ENCODE measurements at places on chromosomes 6 and 20. TPM values are rescaled to one million over a fixed set of nuclear protein-coding genes. Genes with fewer than 3 reads are reported as not detected.
A peak's percentile ranks its signal among the peaks of the same experiment; 100 is the strongest.

Gene MMUT
- total RNA-seq: 23.2 TPM

Gene HDDC2
- total RNA-seq: 39.4 TPM

GRCh38 chr6:31687321-31687720, 6.5 kb upstream of the LY6G5C start:
- H3K27ac ChIP-seq: no peak overlapping the region
- H3K27me3 ChIP-seq: no peaks in the 10 kb centered on the region
- H3K4me3 ChIP-seq: no peak overlapping the region
- H3K4me1 ChIP-seq: no peaks in the 10 kb centered on the region
- no peak for DNase-seq

DNA sequence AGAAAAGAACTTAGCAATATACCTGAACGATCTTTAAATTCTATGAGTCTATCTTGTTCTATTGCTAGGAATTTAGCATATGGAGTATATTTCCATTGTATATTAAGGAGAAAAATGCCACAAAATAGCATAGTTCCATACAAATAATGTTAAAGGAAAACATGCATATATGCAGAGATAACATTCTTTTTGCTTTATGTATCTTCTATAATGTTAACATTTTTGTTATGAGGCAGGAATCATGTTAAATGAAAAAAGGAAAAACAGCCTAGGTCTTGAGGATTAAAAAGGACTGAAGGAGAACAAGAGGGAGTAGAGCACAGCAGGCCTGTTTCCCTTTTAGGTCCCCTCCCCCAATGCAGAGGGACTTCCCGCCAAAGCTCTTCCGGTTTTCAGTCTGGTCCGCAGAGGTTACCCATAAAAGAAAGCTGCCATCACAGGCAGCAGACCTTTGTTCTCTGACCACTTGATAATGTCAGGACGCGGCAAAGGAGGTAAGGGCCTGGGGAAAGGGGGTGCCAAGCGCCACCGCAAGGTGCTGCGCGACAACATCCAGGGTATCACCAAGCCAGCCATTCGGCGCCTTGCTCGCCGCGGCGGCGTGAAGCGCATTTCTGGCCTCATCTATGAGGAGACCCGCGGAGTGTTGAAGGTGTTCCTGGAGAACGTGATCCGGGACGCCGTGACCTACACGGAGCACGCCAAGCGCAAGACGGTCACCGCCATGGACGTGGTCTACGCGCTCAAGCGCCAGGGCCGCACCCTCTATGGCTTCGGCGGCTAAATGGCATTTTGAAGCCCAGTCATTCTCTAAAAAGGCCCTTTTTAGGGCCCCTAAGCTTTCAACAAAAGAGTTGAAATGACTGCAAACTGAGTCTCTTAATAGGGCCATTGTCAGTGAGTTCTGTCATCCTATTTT, 108.4 kb upstream of the PRSS16 start:
- H3K4me1 ChIP-seq: no peaks in the 10 kb centered on the region
- DNase-seq: peak; percentile 86
- no peaks in the 10 kb centered on the region for H3K36me3 ChIP-seq
- no peaks in the 10 kb centered on the region for H3K27me3 ChIP-seq

DNA sequence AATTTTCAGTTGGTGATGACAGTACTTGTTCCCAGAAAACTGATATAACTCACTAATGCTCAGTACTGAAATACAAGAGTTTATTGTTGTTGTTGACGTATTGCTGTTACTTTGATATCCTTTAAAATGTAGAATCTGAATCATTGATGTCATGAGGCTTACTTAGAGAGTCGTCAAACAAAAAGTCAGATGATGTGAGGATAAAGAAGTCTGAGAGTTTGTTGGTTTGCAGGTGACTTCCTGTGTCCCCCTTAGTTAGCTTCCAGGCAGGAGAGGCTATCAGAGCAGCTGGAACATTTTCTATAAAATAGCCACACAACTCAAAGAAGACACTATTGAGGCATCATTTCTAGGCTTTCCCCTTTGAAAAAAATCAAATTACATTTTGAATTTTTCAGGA, 97.9 kb downstream of the ADGRG6 start:
- no peak overlapping the region for H3K4me3 ChIP-seq
- no peaks in the 10 kb centered on the region for H3K27me3 ChIP-seq
- no peak for DNase-seq
- no peak overlapping the region for H3K27ac ChIP-seq
- H3K4me1 ChIP-seq: no peaks in the 10 kb centered on the region
- no peaks in the 10 kb centered on the region for H3K36me3 ChIP-seq

DNA sequence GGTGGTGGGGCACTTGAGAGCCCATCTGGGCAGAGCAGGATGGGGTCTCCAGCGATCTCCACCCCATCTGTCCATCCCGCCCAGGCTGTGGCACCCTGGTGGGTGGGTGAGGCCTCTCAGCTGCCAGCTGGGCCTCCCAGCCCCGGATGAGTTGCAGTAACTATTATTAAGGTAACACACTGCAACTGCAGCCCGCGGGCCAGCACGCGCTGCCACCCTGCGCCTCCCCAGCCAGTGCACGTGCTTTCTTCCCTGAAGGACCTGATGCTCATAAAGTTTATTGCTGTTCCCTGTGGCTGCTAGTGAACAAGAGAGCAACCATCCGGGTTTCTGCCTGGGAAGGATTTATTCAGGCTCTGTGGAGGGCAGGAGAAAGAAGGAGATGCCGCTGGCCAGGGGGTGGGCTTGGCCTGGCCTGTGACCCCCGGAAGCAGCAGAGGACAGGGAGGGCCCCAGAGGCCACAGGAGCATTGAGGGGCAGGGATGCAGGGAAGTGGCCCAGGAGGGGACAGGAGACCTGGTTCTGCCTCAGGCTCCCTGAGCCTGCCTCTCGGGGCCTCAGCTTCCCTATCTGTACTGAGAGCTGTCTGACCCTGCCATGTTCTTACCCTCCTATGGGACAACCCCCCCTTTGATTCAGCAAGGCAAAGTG, 1.7 kb downstream of the IP6K3 start:
- H3K27me3 ChIP-seq: no peaks in the 10 kb centered on the region
- peak; percentile 78 for DNase-seq
- H3K27ac ChIP-seq: peak overlapping the region; percentile 44
- peaks cover 17% of the 10 kb centered on the region for H3K4me1 ChIP-seq
- no peak overlapping the region for H3K4me3 ChIP-seq

- no peaks in the 10 kb centered on the region for H3K36me3 ChIP-seq
- no peaks in the 10 kb centered on the region for H3K27me3 ChIP-seq
- no peak overlapping the region for H3K27ac ChIP-seq
- H3K4me1 ChIP-seq: no peaks in the 10 kb centered on the region
Measured at GRCh38 chr6:13189710-13190109, 138.6 kb downstream of the TBC1D7 start.

DNA sequence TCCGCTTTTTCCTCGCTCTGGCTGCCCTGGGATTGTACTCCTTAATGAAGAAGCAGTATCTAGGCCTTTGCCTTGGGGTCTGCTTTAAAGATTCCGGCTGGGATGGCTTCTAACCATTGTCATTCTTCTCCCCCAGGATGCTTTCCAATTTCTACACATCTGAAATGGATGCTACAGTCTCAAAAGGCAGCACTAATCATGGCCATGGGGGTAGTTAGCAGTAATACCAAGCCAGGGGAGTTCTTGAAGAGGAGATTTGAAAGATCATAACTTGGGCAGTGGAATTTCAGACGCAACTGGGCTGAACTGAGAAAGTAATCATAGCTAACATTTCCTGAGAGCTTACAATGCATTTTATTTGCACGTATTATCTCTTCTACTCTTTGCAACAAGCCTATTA, 3.4 kb upstream of the PFDN4 start:
- peaks cover 3% of the 10 kb centered on the region for H3K4me1 ChIP-seq
- H3K27me3 ChIP-seq: no peaks in the 10 kb centered on the region
- H3K27ac ChIP-seq: no peak overlapping the region
- H3K4me3 ChIP-seq: no peak overlapping the region
- no peak for DNase-seq

GRCh38 chr6:6039946-6040509, 33.3 kb upstream of the NRN1 start:
- H3K4me1 ChIP-seq: no peaks in the 10 kb centered on the region
- H3K27me3 ChIP-seq: no peaks in the 10 kb centered on the region
- H3K27ac ChIP-seq: no peak overlapping the region
- no peaks in the 10 kb centered on the region for H3K36me3 ChIP-seq

- H3K27me3 ChIP-seq: no peaks in the 10 kb centered on the region
- no peaks in the 10 kb centered on the region for H3K36me3 ChIP-seq
- no peak overlapping the region for H3K27ac ChIP-seq
- DNase-seq: no peak
Measured at GRCh38 chr6:54601600-54602300, 244.8 kb upstream of the FAM83B start.

DNA sequence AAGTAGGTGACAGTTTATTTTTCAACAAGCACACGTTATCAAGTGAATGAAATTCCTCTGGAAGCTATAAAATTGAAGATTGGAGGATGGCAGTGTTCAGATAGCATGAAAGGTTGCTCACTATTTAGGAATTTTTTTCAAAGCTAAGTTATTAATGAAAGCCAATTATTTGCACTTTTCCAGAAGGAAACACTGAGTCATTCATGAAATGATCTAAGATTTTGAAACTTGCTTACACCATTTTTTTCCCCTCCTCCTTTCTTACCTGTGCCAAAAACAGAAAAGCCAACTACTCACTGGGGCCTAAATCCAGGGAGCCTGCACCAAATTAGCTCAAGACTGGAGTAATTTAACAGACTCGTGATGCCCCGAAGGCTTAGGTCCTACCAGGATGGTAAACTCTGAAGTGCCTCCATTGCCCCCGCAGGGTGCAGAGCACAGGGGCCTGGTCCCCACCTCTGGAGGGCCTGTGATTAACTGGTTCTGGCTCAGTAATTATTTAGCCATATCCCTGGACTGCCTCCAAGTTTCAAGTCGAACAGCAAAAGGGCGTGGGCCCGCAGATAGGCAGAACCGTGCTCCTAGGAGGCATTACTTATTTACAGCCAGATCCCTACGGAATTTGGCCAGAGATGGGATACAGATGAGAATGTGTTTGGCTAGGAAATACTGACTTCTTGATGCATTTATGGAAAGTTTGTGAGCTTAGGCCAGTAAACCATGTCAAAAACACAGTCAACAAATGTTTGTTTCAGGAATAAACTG, 28.0 kb upstream of the ZNF217 start:
- peak; percentile 67 for DNase-seq
- no peaks in the 10 kb centered on the region for H3K27me3 ChIP-seq
- peak overlapping the region; percentile 92 for H3K27ac ChIP-seq

- H3K4me3 ChIP-seq: no peak overlapping the region
- H3K36me3 ChIP-seq: no peaks in the 10 kb centered on the region
- no peak overlapping the region for H3K27ac ChIP-seq
- H3K27me3 ChIP-seq: no peaks in the 10 kb centered on the region
Measured at GRCh38 chr20:50879649-50880550, 51.3 kb downstream of the ADNP start.

DNA sequence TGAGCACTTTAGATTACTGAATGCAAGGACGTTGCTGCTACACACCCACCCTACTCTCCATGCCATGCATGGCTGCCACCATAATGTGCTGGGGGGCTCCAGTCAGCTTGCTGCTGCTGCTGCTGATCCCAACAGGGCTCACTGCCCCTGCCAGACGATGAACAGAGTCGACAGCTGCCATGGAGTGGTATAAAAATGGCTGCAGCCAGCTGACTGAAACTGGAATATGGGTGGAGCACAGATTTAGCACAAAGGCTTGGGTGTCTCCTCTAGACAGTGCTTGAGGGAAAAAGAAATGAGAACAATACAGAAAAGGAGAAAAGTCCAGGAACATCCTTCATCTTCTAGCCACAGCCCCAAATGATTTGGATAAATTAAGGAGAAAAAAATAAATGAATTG, 150.7 kb downstream of the PDSS2 start:
- no peaks in the 10 kb centered on the region for H3K27me3 ChIP-seq
- no peaks in the 10 kb centered on the region for H3K36me3 ChIP-seq
- H3K4me3 ChIP-seq: no peak overlapping the region
- no peaks in the 10 kb centered on the region for H3K4me1 ChIP-seq

- no peak overlapping the region for H3K4me3 ChIP-seq
- H3K4me1 ChIP-seq: no peaks in the 10 kb centered on the region
- no peak overlapping the region for H3K27ac ChIP-seq
- H3K27me3 ChIP-seq: no peaks in the 10 kb centered on the region
- peaks cover 5% of the 10 kb centered on the region for H3K36me3 ChIP-seq
Measured at GRCh38 chr6:31525932-31526591, 2.7 kb upstream of the MCCD1 start.

GRCh38 chr6:128899341-128900050, 16.6 kb downstream of the LAMA2 start:
- no peaks in the 10 kb centered on the region for H3K4me1 ChIP-seq
- H3K27ac ChIP-seq: no peak overlapping the region
- no peaks in the 10 kb centered on the region for H3K27me3 ChIP-seq
- no peak for DNase-seq

DNA sequence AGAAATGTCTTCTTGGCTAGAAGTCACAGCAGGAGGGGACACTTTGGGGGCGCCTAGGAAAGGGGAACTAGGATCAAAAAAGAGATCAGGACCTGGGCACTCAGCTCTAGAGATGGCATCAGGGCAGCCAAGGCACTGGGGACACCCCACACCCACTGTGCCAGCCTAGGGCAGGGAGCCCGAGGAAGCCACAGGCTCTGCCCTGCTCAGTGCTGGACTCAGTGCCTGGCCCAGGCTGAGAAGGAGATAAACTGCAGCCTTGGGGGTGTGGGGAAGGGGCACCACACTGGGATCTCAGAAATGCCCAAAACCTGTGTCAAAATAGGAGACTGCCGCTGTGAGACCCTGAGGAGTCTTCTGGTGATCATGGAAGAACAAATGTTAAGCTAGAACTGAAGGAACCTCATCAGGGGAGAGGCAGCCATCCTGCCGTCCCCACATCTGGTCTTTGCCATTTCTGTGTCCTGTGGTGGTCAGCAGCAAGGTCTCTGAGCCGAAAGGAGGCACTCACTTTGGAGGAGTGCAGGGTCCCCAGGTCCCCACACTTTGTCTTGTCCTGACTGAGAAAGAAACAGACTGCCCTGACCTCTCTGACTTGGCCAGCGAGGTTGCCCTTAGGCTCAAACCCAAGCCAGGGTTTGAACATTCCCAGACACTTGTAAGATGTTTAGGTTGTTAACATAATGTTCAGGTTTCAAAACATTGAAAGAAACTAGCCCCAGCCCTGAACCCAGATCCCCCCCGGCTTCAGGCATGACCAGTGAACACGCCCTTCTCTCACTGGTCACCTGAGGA, 2.3 kb downstream of the ARFRP1 start:
- no peak overlapping the region for H3K4me3 ChIP-seq
- peaks cover 11% of the 10 kb centered on the region for H3K36me3 ChIP-seq
- H3K27me3 ChIP-seq: no peaks in the 10 kb centered on the region
- no peak overlapping the region for H3K27ac ChIP-seq
- no peak for DNase-seq

DNA sequence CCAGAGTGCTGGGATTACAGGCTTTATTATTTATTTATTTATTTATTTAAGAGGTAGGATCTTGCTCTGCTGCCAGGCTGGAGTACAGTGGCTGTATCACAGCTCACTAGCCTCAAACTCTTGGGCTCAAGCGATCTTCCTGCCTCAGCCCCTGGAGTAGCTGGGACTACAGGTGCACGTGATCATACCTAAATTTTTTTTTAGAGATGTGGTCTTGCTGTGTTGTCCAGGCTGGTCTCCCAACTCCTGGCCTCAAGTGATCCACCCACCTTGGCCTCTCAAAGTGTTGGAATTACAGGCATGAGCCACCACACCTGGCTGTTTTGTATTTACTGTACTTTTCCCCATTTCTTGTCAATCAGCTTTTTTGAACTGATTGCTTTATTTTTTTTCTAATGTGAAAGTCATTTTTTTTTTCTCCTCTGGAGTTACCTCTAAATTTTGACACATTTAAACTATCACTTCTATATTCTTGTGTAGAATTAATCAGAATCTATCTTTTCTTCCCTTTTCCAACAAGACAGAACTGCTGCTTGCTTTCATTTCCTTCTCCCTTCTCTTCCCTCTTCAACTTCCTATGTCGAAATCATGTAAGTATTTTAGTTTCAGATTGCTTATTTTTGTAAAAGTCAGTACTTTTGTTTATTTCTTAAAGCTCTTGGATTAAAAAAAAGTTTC, 12.0 kb downstream of the PANK2 start:
- no peak for DNase-seq
- no peaks in the 10 kb centered on the region for H3K36me3 ChIP-seq
- no peak overlapping the region for H3K4me3 ChIP-seq
- no peaks in the 10 kb centered on the region for H3K4me1 ChIP-seq
